Stimulated activated CD4-positive, alpha-beta T cell treated with anti-CD3 and anti-CD28 coated beads, Interleukin-2, amount 100 ng/mL, for 4 hours (primary cell): ENCODE measurements at places on chromosomes 5 and 9.

GRCh38 chr5:143601357-143601756 lies 197.9 kb upstream of the NR3C1 start:
- no peak for DNase-seq

DNA sequence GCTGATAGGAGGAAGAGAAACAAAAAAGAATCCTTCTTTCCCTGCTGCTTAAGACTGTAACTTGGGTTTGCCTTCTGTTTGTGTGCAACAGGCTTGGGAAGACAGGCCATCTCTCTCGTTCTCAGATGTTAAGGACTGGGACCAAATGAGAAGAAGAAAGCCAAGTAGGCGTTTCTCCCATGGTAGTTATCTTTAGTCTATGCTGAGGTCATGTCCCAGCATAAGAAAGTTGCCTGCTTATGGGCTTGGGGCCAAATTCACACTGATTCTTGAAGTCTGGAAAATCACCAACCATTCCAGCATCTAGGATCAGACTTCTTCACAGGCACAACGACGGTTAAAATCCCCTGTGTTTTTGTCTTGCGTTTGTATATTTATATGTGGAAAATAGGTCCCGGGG lies 44.2 kb upstream of the PALM2AKAP2 start:
- DNase-seq = no peak

DNA sequence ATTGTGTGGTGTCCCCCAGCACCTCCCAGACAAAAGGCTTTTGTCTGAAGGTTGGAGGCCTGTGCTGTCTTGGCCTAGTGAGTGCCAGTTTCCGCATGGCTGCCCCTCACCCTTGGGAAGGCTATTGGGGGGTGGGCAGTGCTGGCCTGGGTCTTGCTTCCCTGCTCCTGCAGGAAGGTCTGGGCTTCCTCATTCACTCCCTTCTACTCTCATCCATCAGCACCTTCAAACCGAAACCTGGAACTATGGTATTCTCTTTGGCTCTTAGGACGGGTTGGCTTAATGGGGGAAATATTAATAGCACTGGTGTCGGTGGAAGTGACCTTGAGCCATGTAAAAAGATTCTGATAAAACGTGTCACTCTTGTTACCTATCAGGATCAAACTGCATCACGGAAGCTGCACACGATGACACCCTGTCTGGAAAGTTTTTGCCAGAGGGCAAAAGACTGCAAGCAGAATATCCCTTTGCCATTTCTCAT lies 34.0 kb upstream of the GLRX start:
- DNase-seq = no peak

DNA sequence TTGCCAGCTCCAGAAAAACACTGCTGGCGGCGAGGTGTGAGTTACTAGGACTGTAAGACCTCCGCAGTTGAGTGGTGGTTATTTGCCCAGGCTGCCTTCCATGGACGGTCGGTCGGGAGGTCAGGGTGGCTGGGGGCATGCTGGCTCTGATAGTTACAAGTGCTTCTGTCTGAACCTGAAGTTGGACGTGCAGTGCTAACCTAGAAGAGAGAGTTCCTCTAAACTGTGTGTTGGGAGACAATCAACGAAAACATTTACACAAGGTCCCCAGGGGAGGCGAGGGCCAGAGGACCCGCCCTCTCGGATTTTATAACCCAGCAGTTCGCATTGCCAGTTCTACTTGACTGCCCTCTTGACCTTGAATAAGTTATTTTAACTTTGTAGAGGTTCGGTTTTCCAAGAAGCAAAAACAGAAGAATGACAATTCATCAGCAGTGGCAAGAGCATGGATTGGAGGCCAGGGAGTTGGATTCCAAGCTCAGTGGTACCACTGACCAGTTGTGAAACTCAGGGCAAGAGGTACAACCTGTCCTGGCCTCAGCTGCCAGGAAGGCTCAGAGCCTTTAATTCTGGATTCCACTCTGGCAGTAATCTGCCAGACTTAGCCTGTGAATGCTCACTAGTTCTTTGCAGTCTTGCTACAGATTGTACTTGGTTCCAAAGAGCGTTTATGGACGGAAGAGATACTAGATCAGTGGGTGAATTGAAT lies 28.7 kb upstream of the PDE8B start:
- DNase-seq = no peak

GRCh38 chr9:95131023-95131943 lies 186.2 kb downstream of the FANCC start:
- DNase-seq = peak; percentile 10

DNA sequence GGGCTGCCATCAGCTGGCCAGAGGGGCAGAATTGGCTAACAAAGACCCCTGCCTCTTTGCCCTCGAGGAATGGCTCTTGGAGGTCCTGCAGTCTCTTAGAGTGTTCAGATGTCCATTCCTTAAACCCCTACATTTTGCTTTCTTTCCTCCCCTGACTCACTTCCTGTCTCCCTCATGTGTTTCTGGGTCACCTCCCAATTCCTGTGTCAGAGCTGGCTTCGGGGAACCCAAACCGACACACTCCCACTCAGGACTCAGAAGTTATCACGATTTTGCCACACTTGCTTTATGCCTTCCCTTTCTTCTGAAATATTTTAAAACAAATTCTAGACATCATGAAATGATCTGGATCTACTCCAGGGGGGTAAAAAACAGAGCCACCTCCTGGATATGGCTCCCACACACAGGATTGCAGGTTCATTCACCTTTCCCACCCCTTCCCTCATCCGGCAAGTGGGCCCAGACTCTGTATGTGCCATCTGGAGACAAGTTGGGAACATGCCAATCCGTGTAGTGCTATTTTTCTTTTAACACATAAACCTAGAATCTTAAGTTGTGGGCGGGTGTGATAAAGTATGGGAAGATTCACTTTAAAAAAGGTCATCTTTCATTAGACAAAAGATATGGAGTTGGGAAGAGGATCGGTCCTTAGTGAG lies 145.7 kb downstream of the NXNL2 start:
- DNase-seq = no peak

DNA sequence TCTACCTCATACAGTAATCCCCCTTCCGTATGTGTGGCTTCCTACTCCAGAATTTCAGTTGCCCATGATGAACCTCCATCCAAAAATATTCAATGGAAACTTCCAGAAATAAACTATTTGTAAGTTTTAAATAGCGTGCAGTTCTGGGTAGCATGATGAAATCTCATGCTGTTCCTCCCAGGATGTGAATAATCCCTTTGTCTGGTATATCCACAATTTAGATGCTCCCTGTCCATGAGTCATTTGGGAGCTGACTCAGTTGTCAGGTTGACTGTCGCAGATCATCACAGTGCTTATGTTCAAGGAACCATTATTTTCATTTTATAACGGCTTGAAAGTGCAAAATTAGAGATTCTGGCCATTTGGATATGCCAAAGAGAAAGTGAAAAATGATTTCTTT lies 290.1 kb upstream of the CDH9 start:
- DNase-seq = no peak
